Colonic mucosa (tissue), 4 donors: ENCODE measurements at places on chromosomes 2 and 18.

GRCh38 chr18:77520767-77521166 is 271.1 kb downstream of the GALR1 start:
- no peak for DNase-seq

GRCh38 chr2:5290900-5291546 is 401.2 kb upstream of the SOX11 start:
- no peak for DNase-seq

DNA sequence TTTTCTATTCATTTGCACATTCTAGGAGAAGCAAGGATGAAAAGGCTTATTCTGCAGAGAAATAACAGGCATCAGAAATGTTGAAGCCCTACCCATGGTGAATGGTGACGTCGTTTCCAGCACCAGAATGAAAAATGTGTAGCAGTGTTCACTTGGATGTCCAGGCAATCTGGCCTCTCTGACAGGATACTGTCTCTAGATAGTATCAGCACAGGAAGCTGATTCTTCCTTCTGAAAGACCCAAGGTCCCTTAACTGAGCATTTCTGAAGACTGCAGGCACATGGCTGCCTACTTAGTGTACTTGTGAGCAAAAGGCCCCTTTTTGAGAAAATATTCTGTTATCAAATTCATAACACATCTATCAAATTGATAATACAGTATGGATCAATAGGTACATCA is 234.1 kb downstream of the XIRP2 start:
- DNase-seq: no peak

GRCh38 chr2:234796045-234796591 is 155.7 kb upstream of the SH3BP4 start:
- no peak for DNase-seq

GRCh38 chr2:216546241-216546640 is 47.6 kb downstream of the RPL37A start:
- no peak for DNase-seq
